ENCODE measurements at places on chromosomes 2 and 18.

- DNase-seq, result no peak
Measured at GRCh38 chr2:39664888-39665591, 677 bp upstream of the TMEM178A start.

- DNase-seq, result no peak
Measured at GRCh38 chr2:98465456-98466226, 21.0 kb downstream of the INPP4A start.

GRCh38 chr18:5309888-5310470, 14.5 kb upstream of the ZBTB14 start:
- no peak for DNase-seq

DNA sequence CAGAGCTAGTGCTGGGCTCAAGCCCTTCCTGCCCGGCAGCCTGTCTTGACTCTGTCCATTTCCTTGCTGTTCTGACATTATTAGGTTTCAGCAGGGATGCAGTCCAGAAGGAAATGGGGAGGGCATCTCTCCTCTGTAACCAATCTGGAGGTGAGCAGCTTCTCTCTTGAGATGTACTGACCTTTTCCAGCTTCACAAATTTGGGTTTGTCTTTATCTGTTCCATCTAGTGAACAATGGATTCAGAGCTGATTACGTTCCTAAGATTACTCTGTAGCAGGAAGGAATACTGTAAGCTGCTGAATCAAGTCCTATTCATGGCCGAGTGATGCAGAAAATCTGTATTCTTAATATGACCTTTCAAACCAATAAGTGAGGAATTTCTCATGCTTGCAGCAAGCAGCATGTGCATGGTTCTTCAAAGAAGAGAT, 11.0 kb downstream of the PLA2R1 start:
- DNase-seq, result no peak

GRCh38 chr2:194700726-194701125, 956.3 kb upstream of the SLC39A10 start:
- no peak for DNase-seq

- DNase-seq, result no peak
Measured at GRCh38 chr2:63840081-63840784, 1.5 kb upstream of the UGP2 start.

- peak; percentile 34 for DNase-seq
Measured at GRCh38 chr2:216694082-216694825, 1.1 kb downstream of the IGFBP5 start.

DNA sequence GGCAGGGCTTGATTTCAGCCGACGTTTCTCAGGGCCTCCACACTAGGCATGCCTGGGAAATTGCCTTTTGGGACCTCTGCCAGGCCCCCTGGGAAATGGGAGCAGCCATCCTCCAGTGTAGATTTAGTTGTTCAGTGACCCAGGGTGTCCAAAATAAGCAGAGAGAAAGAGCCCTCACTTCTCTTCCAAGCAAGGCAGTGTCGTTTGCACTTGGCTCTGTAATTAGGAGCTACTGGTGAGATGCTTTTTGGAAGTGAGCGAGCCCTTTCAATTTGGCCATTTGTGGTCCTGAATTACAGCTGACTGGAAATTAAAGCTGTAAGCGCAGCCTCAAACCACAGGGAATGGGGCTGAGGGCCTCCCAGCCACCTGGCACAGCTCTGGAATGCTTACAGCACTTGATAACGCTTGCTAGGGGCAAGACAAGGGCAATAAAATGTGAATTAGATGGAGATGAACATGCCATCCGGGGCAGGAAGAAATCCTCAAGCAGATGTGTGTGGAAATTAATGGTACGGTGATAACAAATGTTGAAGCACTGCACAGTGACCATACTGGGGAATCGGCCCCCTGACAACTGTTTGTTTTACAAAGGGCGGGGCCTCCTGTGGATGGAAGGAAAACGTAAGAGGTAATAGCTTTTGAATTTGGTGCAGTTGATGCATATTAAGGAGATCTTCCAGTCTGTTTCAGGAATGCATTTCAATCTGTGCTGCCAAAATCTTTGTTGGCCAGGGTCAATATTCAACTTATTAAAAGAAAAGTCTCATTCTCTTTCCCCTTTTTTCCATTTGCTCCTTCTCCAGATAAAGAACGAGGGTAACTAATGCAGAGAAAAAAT, 173.1 kb downstream of the UXS1 start:
- peak; percentile 12 for DNase-seq

GRCh38 chr2:20148923-20149702, 75.8 kb downstream of the SDC1 start:
- no peak for DNase-seq

- DNase-seq, result no peak
Measured at GRCh38 chr2:101080211-101081068, 70.7 kb downstream of the TBC1D8 start.

- DNase-seq, result no peak
Measured at GRCh38 chr2:103402944-103403343, 641.1 kb downstream of the TMEM182 start.

DNA sequence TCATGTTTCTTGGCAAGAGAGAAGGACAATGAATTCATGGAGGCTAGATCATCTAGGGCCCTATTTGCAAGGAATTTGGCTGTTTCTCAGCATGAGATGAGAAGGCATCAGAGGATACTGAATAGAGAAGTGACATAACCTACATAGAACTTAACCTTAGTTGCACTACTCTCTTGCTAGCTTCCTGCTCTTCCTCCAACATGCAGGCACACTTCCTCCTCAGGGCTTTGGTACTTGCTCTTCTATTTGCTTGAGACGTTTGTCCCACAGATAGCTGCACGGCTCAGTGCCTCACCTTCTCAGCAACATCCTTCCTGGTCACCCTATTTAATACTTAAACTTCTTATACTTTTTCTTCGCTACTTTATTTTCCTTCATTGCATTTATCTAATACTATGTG, 20.0 kb upstream of the LANCL1 start:
- no peak for DNase-seq

DNA sequence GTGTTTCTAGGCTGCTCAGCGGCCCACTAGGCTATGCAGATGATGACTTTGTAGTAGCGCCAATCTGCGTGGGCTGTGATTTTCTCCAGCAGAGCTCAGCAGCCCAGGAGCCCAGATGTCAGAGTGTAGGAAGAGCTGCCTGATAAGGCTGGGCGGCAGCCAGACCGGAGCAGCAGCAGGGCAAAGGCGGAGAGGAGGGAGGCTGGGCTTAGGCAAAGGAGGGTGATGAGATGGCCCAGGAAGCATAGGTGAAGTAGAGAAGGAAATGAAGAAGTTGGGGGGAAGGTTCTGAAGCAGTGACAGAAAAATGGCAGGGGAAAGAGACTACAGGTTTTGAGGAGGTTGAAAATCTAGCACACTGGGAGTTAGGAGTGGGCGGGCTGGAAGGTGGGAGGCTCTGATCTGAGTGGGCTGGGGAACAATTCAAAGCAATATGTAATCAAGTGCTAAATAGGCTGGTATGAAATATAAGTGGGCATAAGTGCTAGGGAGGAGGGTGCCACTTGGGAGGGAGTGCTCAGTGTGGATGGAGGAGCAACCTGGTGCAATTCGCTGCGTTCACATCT, 50.6 kb upstream of the STPG4 start:
- no peak for DNase-seq

GRCh38 chr2:70676301-70677035, 91.5 kb downstream of the ADD2 start:
- no peak for DNase-seq

- no peak for DNase-seq
Measured at GRCh38 chr2:239642406-239643004, 241.7 kb upstream of the HDAC4 start.

DNA sequence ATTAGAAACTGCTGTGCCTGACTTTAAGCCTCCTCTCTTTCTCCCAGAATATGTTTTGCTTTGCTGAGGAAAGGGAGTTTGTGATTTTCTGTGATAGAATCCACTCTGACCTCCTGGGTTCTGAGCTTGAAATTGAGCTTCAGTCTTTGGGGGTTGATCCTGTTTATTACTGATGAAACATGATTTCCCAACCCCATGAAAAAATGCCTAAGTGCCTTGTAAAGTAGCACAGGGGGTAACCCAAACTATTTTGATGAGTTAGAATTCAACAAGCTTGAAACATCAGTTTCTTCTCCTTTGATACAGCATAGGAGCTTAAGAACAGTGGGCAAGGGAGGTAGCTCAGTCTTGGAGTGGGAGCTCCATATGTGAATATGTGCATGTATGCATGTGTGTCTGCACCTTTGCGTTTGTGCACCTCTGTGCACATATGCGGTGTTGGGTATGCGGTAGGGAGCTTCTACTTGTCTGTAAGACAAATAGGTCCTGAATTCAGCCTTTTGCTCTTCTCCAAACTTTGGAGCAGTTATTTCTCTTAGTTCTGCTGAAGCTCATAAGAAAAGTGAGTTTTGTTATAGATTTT, 364.6 kb downstream of the OSR1 start:
- no peak for DNase-seq

DNA sequence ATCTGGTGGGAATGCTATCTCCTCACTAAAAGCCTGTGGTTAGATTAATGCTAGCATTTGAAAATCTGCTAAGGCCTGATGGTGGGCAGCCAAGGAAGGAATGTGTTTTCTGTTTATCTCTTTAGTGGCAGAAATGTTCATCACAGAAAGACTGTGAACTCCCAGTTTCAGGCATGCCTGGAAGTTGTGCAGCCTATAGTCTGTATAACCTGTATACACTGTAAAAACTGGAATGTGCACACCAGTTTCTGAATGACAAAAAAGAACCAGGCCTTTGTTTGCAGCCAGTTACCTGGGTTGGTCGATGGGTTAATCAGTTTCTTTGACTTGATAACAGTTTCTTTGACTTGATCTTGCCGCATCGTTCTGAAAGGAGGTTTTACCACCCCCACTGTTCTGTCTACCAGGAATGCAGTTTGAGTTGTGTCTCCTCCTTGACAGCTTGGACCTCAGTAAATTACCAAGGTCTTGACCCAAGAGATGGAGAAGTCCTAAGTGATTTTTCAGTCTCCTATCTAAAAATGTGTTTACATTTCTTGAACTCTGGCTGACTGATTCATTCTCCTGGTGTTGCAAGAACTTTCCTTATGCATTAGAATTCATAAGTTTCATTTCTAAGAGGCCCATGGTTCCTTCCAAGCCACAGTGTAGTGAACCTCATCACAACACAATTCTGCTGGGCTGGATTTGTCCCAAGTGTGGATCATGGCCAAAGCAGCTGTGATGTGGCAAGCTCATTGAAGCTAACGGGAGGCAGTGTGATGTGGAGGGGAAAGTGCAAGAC, 62.2 kb downstream of the KIAA2012 start:
- DNase-seq, result peak; percentile 10

DNA sequence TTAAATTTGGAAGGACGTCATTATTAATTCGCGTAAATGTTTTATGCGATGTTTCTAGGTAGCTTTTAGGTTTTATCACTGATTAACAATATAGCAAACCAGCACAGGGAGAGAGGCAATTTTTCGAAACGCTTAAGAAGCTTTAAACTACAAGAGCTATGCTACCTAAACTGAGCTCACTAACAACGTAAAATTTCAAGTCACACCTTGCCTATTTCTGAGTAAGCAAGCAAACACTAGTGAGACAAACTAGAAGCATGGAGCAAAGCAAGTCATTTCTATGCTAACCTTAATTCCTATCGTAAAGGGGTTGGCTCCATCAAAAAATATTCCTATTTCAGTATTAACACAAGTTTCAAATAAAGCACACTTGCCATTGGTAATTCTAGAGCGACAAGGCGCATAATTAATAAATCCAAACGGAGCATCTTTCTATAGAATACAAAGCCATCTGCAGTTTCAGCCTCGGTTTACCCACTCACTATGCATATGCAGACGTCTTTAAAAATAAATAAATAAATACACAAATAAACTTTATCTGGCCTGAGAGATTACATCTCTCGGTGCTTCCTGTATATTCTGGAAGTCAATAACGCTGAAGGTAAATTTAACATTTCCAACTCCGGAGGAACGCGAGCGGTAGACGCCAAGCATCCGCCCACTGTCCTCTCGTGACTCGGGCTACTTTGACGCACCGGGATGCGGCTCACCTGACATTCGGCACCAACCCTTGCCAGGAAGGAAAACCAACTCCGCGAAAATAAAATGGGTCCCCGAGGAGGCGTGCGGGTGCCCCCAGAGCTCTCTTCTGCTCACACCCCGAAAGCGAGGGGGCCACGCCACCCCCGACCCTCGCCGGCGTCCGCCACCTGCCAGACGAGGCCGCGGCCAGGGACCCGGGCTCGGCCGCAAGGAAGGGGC, 947 bp downstream of the ITSN2 start:
- peak; percentile 33 for DNase-seq

DNA sequence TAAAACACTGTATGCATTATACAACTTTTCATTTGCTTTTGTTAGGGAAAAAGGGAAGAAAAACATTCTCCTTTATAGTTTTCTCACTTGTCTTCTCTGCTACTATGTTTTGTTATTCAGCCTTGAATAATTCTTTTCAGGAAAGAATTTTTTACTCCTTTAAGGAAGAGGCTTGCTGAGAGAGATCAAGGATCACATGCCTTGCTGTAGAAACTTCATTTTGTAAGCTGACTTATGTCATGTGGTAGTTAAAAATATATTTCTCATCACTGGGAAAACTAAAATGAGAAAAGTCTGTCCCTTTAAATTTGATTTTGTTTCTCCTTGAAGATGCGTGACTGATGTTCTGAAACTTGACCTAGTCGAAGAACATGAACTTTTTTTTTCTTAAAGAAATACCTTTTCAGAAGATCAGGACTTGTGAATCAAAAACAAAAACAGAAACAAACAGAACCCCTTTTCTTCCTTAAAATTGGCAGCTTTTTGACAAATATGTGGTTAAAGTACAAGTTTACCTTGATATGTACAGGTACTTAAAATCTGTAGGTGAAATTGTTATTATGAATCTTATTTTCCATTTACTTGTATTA, 145.1 kb downstream of the COMMD1 start:
- DNase-seq, result no peak

DNA sequence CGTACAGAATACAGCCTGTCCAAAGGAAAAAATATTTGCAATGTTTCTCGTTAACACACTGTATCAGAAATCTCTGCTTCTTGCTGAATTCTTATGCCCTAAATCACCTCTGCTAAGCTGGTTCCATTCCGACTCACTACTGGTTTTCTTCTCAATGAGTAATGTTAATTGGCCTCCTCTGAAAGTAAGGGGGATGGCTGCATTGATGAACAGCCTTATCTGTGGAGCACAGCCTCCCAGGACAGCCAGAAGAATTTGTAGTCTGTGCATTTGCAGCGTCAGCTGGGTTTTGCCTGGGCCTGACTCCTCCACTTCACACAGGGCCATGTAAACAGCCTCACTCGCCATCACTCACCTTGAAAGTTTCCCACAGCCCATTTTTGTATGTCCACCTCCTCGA, 127.7 kb downstream of the RNF152 start:
- no peak for DNase-seq

- DNase-seq, result no peak
Measured at GRCh38 chr2:37084797-37085196, 479 bp downstream of the GPATCH11 start.

- no peak for DNase-seq
Measured at GRCh38 chr18:13217466-13217961, 1.0 kb upstream of the LDLRAD4 start.
